ENCODE measurements at places on chromosomes 11 and 22. TPM values are rescaled to one million over a fixed set of nuclear protein-coding genes. Genes with fewer than 3 reads are reported as not detected.
A peak's percentile ranks its signal among the peaks of the same experiment; 100 is the strongest.

Gene VPS26B
- total RNA-seq, result 41.1 TPM

DNA sequence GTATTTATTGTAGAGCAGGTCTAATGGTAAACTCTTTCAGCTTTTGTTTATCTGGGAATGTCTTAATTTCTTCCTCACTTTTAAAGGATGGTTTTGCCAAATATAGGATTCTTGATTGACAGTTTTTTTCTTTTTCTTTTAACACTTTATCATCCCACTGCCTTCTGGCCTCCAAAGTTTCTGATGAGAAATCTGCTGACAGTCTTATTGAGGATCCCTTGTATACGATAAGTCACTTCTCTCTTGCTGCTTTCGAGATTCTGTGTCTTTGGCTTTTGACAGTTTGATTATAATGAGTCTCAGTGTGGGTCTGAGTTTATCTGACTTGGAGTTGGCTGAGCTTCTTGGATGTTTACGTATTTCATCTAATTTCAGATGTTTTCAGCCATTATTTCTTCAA is 6.7 kb upstream of the TSKU start:
- DNase-seq, result no peak
- H3K4me1 ChIP-seq, result peaks cover 15% of the 10 kb centered on the region
- no peaks in the 10 kb centered on the region for H3K36me3 ChIP-seq
- H3K27me3 ChIP-seq, result no peaks in the 10 kb centered on the region
- H3K4me3 ChIP-seq, result no peak overlapping the region

GRCh38 chr11:18071098-18071705 is 25.1 kb upstream of the TPH1 start:
- no peaks in the 10 kb centered on the region for H3K4me1 ChIP-seq
- H3K4me3 ChIP-seq, result no peak overlapping the region
- H3K27ac ChIP-seq, result no peak overlapping the region

DNA sequence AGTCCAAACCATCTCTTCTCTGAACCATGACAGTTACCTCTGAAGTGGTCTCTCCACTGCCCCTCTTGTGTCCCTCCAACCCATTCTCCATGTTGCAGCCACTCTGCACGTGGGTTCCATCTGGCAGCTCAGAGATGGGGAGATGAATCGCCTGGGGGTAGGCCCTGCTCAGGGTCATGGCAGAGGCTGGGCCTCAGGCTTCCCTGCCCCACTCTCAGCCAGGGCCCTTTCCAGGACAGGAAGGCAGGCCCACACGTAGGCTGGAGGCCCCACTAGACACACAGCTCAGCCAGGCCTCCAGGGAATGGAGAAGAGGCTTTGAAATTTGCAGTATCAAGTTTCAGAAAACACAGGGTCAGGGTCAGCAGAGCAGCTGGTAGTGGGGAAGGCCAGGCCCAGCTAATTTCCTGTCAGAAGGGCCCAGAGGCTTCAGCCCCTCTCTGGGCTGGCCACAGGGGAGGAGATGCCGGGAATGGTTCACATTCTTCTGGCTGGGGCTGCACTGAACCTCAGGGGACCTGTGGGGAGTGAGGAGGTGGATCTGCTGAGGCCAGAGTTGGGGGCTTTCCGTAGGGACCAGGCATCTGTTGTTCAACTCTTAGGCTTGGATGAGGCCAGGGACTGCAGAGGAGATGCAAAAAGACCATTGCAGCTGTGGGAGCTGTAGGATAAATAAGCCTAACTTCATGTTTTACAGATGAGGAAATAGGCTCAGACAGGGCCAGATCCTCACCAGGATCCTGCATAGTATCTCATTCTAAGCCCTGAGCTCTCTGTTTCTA is 101.6 kb downstream of the SWAP70 start:
- no peaks in the 10 kb centered on the region for H3K36me3 ChIP-seq
- H3K4me3 ChIP-seq, result no peak overlapping the region
- peak; percentile 79 for DNase-seq
- peak overlapping the region; percentile 71 for H3K27ac ChIP-seq

Gene CEP126
- total RNA-seq, result 10.8 TPM

- no peak for DNase-seq
- H3K4me3 ChIP-seq, result no peak overlapping the region
- no peaks in the 10 kb centered on the region for H3K27me3 ChIP-seq
These were observed 21.9 kb upstream of the VWA5A start for GRCh38 chr11:124093330-124093729.

GRCh38 chr22:29030016-29030617 is 31.5 kb downstream of the C22orf31 start:
- no peaks in the 10 kb centered on the region for H3K27me3 ChIP-seq
- peak overlapping the region; percentile 40 for H3K4me3 ChIP-seq
- peaks cover 14% of the 10 kb centered on the region for H3K4me1 ChIP-seq
- no peaks in the 10 kb centered on the region for H3K36me3 ChIP-seq
- no peak for DNase-seq
- peak overlapping the region; percentile 70 for H3K27ac ChIP-seq

GRCh38 chr11:131838016-131838415 is 467.6 kb downstream of the NTM start:
- H3K4me1 ChIP-seq, result no peaks in the 10 kb centered on the region
- no peaks in the 10 kb centered on the region for H3K27me3 ChIP-seq
- no peak for DNase-seq

Gene RIN1
- 1.8 TPM for total RNA-seq

- no peaks in the 10 kb centered on the region for H3K36me3 ChIP-seq
- no peak overlapping the region for H3K27ac ChIP-seq
- H3K27me3 ChIP-seq, result no peaks in the 10 kb centered on the region
- H3K4me3 ChIP-seq, result no peak overlapping the region
These were observed 10.1 kb downstream of the CSRP3 start for GRCh38 chr11:19191530-19192169.

DNA sequence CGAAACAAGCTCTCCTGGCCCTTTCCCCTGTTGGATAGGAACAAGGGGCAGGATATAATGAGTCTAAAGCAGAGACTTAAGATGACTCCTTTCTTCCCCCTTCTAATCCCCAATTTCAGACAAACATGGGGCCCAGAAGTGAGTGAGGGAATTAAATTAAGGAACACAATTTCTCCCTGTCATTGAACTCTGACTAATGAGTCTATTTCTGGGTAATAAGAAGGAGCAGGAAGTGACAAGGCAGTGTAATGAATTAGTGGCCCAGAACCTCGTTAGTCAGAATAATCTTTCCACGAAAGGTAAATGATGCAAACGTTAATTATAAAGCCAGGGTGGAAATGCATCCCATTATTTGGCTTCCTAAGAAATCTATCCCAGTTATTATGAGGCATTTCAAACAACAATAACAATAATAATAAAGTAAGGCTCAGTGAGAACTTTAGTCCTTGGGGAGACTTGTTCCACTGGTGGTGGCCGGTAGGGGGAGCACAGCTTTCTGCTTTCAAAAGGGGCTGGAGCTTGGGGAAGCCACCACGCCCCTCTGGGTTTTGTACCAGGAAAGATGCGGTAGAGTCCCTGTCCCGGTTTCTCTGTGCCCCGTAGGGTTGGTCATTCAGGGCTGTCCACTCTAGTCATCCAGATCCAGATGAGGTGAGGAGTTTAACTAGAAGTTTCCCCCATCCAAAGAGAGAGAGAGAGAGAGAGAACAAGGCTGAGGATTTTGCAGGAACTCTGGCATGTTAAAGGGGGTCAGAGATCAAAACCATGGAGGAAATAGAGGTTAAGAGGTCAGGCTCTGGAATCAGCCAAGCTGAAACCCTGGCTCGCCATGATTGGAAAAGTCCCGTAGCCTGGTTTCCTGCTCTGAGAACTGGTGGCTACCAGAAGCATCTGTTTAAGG is 298.3 kb downstream of the NTM start:
- DNase-seq, result no peak
- H3K36me3 ChIP-seq, result no peaks in the 10 kb centered on the region
- H3K27me3 ChIP-seq, result no peaks in the 10 kb centered on the region
- no peaks in the 10 kb centered on the region for H3K4me1 ChIP-seq
- no peak overlapping the region for H3K27ac ChIP-seq

DNA sequence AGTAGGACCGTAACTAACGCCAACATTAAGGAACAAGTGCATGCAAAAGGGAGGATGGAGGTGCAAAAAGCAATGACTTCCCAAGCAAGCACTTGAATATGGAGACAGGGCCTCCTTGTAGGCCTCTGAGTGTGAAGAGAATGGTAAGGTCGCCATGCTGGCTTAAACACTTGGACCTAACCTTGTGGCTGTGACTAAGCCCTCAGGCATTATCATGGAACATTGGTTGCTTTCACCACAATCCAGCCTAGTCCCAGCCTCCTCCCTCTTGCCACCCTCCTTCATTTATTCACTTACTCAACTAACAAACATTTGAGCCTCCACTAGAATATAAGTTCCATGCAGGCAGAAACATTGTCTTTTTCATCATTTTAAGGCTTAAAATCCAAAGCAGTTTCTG is 11.9 kb upstream of the SYTL2 start:
- H3K27ac ChIP-seq, result no peak overlapping the region
- peaks cover 11% of the 10 kb centered on the region for H3K4me1 ChIP-seq
- no peak overlapping the region for H3K4me3 ChIP-seq
- no peak for DNase-seq
- no peaks in the 10 kb centered on the region for H3K36me3 ChIP-seq

DNA sequence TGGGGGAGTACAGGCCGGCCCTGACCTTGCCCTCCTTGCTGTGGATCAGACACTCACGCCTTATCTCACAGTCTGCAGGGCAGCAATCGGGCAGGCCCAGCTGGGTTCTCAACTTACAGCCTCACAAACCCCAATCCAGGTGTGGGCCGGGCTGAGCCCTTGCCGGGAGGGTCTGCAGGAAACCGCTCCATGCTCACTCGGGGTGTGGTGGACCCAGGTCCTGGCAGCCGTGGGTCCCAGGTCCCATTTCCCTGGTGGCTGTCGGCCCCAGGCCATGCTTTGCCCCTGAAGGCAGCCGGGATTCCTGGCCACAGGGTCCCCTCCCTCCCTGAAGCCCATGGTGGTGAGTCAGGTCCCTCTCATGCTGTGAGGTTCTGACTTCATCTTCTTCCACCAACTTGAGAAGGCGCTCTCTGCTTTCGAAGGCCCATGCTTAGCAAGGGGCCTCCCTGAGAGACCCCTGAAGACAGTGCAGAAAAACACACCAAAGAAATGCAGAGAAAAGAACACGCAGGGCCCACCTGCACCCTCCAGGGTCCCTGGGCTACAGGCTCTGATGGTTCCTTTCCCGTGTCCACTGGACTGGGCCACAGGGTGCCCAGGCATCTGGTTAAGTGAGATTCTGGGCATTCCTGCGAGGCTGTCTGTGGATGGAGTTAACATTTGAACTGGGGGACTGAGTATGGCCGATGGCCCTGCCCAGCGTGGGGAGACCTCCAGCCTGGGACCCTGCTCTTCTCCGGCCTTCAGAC is 588.2 kb downstream of the BRD1 start:
- H3K27ac ChIP-seq, result no peak overlapping the region
- no peak for DNase-seq
- H3K36me3 ChIP-seq, result no peaks in the 10 kb centered on the region

Gene FGF4
- total RNA-seq, result not detected

Gene CRYBB3
- not detected for total RNA-seq

DNA sequence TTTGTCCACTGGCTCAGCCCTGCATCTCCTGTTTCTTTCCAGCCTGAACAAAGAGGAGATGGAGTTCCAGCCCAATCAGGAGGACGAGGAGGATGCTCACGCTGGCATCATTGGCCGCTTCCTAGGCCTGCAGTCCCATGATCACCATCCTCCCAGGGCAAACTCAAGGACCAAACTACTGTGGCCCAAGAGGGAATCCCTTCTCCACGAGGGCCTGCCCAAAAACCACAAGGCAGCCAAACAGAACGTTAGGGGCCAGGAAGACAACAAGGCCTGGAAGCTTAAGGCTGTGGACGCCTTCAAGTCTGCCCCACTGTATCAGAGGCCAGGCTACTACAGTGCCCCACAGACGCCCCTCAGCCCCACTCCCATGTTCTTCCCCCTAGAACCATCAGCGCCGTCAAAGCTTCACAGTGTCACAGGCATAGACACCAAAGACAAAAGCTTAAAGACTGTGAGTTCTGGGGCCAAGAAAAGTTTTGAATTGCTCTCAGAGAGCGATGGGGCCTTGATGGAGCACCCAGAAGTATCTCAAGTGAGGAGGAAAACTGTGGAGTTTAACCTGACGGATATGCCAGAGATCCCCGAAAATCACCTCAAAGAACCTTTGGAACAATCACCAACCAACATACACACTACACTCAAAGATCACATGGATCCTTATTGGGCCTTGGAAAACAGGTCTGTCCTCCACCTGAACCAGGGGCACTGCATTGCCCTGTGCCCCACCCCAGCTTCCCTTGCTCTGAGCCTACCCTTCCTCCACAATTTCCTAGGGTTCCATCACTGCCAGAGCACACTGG is 5.0 kb downstream of the FTH1 start:
- no peaks in the 10 kb centered on the region for H3K36me3 ChIP-seq
- peak overlapping the region; percentile 43 for H3K27ac ChIP-seq
- peaks cover 10% of the 10 kb centered on the region for H3K4me1 ChIP-seq
- no peak overlapping the region for H3K4me3 ChIP-seq
- no peak for DNase-seq

Gene KRTAP5-2
- total RNA-seq, result not detected

DNA sequence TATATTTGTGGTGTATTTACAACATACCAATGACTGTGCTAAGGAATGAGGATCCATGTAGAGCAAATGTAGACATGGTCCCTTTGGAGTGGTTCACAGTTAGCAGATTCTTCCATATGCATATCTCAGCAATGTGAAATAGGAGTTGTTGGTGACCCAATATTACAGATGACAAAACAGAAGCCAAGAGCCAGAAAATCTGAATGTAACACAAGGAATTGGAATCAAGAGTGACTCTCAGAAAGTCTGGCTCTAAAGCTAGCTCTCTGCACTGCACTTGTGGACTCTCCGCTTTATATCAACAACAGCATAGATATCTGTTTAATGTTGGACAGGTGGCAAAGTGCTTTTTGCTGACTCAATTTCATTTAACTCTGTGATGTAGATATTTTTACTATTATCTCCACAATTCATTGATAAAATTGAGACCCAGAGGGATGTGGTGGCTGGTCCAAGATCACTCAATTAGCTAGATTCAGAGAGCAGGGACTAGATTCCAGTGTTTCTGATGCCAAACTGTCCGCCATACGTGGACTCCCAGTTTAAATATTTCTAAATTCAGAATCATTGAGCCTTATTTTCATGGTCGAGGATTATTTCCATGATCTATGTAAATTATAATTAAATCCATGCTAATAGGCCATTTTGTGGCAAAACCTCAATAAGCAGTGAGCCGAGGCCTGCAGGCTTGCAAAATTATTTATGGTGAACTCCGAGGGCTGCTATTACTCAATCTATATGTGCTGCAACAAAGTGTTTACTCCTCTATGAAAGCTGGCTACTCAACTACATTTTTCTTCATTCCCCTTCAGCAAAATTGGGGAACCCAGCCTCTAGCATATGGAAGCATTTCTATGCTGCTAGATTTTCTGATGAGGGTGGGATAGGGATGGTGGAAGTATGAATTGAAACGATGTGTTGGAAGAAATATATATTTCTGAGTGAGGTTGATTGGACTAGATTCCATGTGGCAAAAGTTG is 21.1 kb upstream of the TENM4 start:
- H3K4me3 ChIP-seq, result no peak overlapping the region
- H3K36me3 ChIP-seq, result no peaks in the 10 kb centered on the region
- H3K27me3 ChIP-seq, result no peaks in the 10 kb centered on the region
- DNase-seq, result no peak
- H3K4me1 ChIP-seq, result peaks cover 1% of the 10 kb centered on the region

Gene DDX17
- total RNA-seq, result 515 TPM

Gene KRTAP5-9
- 0.77 TPM for total RNA-seq

- peak; percentile 97 for DNase-seq
- H3K4me1 ChIP-seq, result peaks cover 57% of the 10 kb centered on the region
- H3K27me3 ChIP-seq, result no peaks in the 10 kb centered on the region
These were observed 62.5 kb upstream of the PPARA start for GRCh38 chr22:46087816-46088277.

Gene TRIM34
- 5.0 TPM for total RNA-seq

GRCh38 chr11:22459048-22459447 is 120.9 kb downstream of the SLC17A6 start:
- no peaks in the 10 kb centered on the region for H3K36me3 ChIP-seq
- DNase-seq, result no peak
- H3K27me3 ChIP-seq, result no peaks in the 10 kb centered on the region
